ENCODE measurements at places on chromosomes 11 and 22.
A peak's percentile ranks its signal among the peaks of the same experiment; 100 is the strongest.

GRCh38 chr22:39150848-39151215, 1.6 kb downstream of the CBX7 start:
- DNase-seq: no peak
- peaks cover 13% of the 10 kb centered on the region for H3K27me3 ChIP-seq
- peak overlapping the region; percentile 71 for H3K27ac ChIP-seq
- no peaks in the 10 kb centered on the region for H3K36me3 ChIP-seq

DNA sequence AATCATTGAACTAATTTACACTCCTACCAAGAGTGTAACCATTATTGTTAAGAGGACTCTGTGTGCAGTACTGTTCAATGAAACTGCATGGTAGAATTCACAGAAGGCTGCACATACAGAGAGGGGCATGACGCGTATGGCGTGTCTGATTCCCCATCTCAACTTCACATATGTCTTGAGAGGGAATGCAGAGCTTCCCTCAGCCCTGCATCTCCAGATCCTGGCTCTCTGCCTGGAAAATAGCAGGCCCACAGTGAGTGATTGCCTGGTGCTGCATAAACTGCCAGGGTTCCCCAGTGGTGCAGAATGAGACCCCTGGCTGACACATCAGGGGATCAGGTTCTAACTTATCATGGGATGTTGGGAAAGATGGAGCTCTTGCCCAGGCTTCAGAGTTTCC, 260.2 kb upstream of the ISX start:
- DNase-seq: no peak
- H3K4me3 ChIP-seq: no peak overlapping the region
- no peaks in the 10 kb centered on the region for H3K4me1 ChIP-seq
- no peaks in the 10 kb centered on the region for H3K36me3 ChIP-seq
- peaks cover 2% of the 10 kb centered on the region for H3K27me3 ChIP-seq
- H3K27ac ChIP-seq: no peak overlapping the region

GRCh38 chr22:17767233-17768065, 6.8 kb downstream of the BID start:
- H3K27me3 ChIP-seq: peaks cover 4% of the 10 kb centered on the region
- H3K27ac ChIP-seq: peak overlapping the region; percentile 18
- DNase-seq: peak; percentile 82
- H3K4me1 ChIP-seq: peaks cover 40% of the 10 kb centered on the region
- H3K4me3 ChIP-seq: peak overlapping the region; percentile 3
- H3K36me3 ChIP-seq: peaks cover 3% of the 10 kb centered on the region

DNA sequence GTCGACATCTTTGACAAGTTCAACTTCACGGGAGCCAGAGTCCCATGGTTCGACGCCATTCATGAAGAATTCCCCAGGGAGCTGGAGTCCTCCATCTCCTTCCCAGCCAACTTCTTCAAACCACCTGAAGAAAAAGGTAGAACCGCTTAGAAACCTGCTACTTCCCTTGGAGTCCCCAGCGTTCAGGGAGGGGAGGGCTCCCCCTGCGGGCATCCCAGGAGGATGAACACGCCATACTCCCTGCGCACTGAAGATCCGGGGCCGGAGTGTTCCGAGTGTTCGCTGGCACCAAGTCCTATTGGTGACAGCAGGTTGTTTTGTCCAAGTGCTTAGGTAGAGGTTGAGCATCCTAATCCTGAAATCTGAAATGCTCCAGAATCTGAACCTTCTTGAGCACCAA, 51.7 kb upstream of the PRODH start:
- no peaks in the 10 kb centered on the region for H3K36me3 ChIP-seq
- peak; percentile 24 for DNase-seq
- H3K4me1 ChIP-seq: no peaks in the 10 kb centered on the region
- H3K27me3 ChIP-seq: peaks cover 3% of the 10 kb centered on the region
- H3K4me3 ChIP-seq: no peak overlapping the region

- no peak for DNase-seq
- H3K27ac ChIP-seq: no peak within 1 kb of the TSS
- peaks cover 6% of the 10 kb centered on the region for H3K27me3 ChIP-seq
- H3K4me3 ChIP-seq: no peak within 1 kb of the TSS
- no peaks in the 10 kb centered on the region for H3K4me1 ChIP-seq
Measured at GRCh38 chr11:128942817-128943427, at the start of gene TP53AIP1. TP53AIP1 (minus strand) TSS chr11:128942871; CDS start chr11:128937818, 5,053 bp downstream.

- H3K27ac ChIP-seq: no peak overlapping the region
- H3K4me1 ChIP-seq: no peaks in the 10 kb centered on the region
- no peak for DNase-seq
- H3K36me3 ChIP-seq: no peaks in the 10 kb centered on the region
- no peaks in the 10 kb centered on the region for H3K27me3 ChIP-seq
Measured at GRCh38 chr11:109285465-109285864, 136.5 kb upstream of the C11orf87 start.

GRCh38 chr11:87301785-87302540, 264.2 kb downstream of the TMEM135 start:
- no peak overlapping the region for H3K4me3 ChIP-seq
- DNase-seq: no peak
- no peaks in the 10 kb centered on the region for H3K27me3 ChIP-seq

DNA sequence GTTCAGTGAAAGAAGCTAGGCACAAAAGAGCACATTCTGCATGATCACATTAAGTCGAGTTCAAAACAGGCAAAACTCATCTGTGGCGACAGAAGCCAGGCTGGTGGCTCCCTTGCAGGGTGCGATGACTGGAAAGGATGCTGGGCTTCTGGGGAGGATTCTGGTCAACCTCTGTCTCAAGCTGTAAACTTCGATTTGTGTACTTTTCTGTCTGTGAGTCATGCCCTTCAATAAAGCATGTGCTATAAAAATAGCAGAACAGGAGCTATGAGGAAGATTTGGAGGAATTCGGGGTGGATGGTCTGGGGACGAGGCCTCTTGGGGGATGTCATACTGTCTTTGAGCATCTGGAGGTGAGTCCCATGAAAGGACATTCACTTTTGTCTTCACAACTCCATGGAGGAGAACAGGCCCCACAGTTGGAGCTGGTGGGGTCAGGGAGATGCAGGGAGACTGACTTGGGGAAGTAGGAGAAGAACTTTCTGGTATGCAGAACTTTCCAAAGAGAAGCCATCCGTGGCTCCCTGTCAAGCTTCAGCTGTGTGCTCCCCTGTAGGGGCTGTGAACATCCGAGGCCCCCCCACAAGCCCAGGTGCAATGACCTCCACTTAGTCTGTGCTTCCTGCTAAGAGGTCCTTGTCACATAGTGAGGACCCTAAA, 77.8 kb upstream of the LINC01488 start:
- no peak overlapping the region for H3K4me3 ChIP-seq
- H3K4me1 ChIP-seq: peaks cover 3% of the 10 kb centered on the region

GRCh38 chr22:34225278-34225677, 305.0 kb upstream of the LARGE1 start:
- no peak for DNase-seq
- no peaks in the 10 kb centered on the region for H3K4me1 ChIP-seq
- H3K4me3 ChIP-seq: no peak overlapping the region

DNA sequence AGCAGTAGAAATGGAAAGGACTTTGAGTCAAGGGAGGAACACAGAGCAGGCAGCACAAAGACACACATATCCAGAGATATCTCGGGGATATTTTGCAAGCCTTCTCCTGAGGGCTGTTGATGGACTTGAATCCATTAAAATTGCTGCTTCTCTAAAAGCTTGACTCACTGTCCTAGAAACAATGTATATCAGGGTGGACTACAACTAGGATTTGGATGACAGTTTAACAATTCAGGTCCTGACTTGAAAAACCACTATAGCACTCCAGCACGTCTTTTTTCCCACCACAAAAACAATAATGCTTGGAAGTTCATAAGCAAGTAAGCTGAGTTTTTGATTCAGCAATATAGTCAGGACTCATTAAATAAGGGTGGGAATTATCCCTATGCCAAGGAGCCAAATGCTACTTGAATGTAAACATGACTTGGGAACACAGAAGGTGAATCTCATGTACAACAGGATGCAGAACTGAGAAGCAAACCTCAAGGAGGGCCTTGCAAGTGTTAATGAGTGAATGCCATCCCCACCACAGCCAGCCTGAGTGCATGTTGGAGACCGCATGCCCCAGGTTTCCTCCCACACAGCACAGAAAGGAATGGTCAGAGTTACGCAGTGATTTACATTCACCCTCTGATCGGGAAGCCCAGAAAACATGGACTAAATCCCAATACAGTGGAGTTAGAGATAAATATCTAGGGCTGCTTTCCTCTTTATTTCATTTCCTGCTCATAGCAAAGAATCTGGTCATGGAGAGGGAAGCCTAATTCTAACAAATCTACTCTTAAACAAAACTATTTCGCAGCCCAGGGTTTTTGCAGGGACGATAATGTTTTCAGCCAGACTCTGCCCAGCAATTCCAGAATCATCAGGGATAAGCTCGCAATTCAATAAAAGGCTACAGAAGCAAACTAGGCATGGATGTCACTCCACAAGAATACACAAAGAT, 98.4 kb upstream of the OR9G4 start:
- peaks cover 1% of the 10 kb centered on the region for H3K27me3 ChIP-seq
- no peak for DNase-seq
- no peak overlapping the region for H3K27ac ChIP-seq
- H3K4me1 ChIP-seq: no peaks in the 10 kb centered on the region

DNA sequence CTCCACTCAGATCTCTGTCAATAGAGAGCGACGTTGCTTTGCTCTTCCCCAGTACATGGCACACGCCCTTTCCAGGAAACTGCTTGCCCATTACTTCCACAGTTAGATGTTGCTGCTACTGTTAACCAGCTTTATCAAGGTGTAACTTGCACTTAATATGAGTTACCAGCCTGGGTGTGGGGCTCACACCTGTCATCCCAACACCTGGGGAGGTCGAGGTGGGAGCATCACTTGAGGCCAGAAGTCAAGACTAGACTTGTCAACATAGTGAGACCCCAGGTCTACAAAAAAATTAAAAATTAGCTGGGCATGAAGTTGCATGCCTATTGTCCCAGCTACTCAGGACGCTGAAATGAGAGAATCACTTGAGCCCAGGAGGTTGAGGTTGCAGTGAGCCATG, 177.1 kb upstream of the B3GAT1 start:
- H3K27me3 ChIP-seq: peaks cover 14% of the 10 kb centered on the region
- no peak for DNase-seq
- H3K4me3 ChIP-seq: no peak overlapping the region
- no peaks in the 10 kb centered on the region for H3K36me3 ChIP-seq
- H3K4me1 ChIP-seq: no peaks in the 10 kb centered on the region
- H3K27ac ChIP-seq: no peak overlapping the region

DNA sequence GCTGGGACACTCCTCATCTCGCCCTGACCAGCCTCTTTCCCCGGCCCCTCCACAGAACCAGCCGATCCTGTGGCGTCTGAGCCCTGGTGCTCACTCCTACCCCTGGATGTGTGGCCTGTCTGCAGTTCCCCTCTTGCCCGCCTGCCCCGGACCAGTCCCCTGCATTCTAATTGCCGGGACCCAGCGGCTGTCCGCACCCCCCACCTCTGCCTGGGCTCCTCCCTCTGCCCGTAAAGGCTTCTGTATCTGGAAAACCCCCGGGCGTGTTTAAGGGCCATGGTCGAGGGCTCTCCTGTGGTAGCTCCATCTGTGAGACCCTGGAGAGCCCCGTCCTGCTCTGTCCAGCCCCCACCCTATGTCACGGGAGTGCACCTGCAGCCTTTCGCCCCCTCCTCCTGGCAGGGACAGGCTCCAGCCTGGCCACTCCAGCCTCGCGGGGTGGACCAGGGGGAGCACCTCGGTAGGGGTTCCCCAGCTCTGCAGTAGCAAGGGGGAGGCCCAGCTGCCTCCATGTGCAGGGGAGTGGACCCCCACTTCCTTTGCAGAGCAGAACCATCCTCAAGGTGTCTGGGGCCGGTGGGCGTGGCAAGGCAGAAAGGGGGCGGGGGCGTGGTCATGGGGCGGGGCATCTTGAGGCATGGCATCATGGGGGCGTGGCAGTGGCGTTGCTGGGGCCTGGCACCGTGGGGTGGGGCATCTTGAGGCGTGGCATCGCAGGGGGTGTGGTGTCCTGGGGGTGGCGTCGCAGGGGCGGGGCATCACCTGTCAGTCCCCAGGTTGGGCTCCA, 430.4 kb downstream of the TBC1D22A start:
- peak; percentile 25 for DNase-seq
- H3K4me1 ChIP-seq: no peaks in the 10 kb centered on the region
- no peak overlapping the region for H3K4me3 ChIP-seq

GRCh38 chr22:37896181-37896592, 9.9 kb upstream of the MICALL1 start:
- DNase-seq: peak; percentile 71
- peaks cover 5% of the 10 kb centered on the region for H3K36me3 ChIP-seq
- H3K4me1 ChIP-seq: peaks cover 22% of the 10 kb centered on the region
- peak overlapping the region; percentile 93 for H3K27ac ChIP-seq
- H3K27me3 ChIP-seq: no peaks in the 10 kb centered on the region

DNA sequence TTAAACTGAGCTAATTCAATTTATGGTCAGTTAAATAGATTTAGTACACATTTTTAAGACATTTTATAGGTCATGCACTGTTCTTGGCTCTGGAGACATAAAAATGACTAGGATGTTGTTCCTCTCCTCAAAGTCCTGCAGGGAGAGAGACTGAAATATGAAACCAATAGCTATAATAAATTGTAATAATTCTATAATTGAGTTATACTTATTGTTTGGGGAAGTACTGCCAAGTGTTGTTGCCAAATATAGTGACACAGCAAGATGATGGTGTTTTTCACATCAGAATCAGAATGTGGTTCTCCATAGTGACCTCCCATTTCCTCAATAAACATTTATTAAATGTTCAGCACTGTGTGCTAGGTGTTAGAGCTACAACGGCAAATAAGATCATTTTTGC, 470.6 kb downstream of the NTM start:
- H3K27me3 ChIP-seq: no peaks in the 10 kb centered on the region
- H3K4me3 ChIP-seq: no peak overlapping the region
- H3K36me3 ChIP-seq: no peaks in the 10 kb centered on the region
- H3K4me1 ChIP-seq: no peaks in the 10 kb centered on the region
- no peak overlapping the region for H3K27ac ChIP-seq

GRCh38 chr22:17132112-17132511, 11.0 kb upstream of the TMEM121B start:
- no peaks in the 10 kb centered on the region for H3K27me3 ChIP-seq
- H3K4me1 ChIP-seq: peaks cover 4% of the 10 kb centered on the region
- no peak for DNase-seq

DNA sequence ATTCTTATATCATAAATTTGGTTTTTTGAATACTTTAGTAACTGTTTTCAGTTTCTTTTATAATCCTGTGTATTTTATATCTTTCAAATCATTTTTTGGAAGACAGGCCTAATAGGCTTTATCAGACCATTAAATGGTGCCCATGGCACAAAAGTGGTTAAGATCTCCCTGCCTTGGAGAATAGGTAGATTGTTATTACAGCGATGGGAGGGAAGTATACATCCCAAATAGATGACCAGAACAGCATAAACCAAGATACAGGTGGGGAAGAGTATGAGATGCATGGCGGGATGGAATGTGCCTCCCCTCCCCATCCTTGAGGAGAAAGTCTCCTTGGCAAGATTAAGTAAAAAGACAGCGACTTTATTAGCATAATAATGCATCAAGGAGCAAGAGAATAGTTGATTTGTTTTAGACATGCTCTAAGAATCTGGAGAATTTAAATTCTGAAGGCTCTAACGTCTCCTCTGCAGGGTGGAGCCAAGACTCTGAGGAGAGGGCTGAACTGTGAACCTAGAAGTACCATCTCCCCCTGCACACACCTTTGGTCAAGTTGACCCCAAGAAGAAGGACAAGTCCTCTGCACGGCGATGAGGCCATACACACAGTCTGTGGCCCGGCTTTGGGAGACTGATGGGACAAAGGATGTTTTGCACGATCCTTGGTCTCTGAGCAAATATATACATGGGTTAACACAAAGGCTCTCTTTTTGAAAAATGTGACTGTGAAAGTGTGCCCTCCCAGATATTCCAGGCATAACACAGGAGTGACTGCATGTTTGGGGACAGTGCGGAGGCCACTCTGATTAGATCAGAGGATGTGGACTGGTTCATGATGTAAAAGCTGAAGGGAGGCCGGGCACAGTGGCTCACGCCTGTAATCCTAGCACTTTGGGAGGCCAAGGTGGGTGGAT, 61.1 kb upstream of the SLC35C1 start:
- no peaks in the 10 kb centered on the region for H3K4me1 ChIP-seq
- H3K36me3 ChIP-seq: no peaks in the 10 kb centered on the region
